ENCODE measurements at places on chromosomes 2 and 18.

- no peak for DNase-seq
Observed at GRCh38 chr2:108244667-108245414, 5.1 kb downstream of the SULT1C3 start.

- no peak for DNase-seq
Observed at GRCh38 chr2:134389381-134389780, 135.5 kb downstream of the MGAT5 start.

DNA sequence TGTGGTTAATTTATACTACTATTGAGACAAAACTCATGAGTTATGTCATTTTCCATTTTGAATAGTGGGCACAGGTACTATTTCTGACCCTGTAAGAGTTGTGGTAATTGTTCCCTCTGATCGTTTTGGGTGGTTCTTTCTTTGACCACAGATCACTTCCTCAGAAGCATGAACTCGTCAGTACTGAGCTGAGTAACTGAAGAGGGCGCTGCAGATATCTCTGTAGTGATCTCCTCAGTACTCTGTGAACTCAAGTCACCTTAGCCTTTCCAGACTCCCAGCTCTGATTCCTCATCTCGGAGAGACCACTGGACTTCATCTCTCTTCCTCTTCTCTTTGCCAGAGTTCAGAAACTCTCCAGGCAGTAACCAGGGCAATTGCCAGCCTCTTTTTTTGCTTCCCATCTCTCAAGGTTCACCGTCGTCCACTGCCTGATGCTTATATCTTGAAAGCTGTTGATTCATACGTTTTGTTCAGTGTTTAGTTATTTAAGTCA, 9.4 kb upstream of the IL1RL1 start:
- no peak for DNase-seq

DNA sequence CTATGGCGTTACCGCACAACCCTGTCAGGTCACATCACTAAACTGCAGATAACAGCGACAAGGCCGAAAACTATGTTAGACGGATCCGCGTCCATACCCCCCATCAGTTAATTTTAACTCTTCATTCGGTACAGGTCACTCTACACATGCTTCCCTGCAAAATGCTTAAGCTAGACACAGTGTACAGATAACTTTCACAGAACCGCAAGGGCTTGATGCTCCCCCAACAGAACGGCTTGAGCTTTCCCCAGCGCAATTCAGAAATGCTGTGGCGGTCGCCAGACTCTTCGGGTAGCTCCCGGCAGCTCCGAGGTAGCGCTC, 283 bp upstream of the RBBP8 start:
- DNase-seq: no peak

- DNase-seq: no peak
Observed at GRCh38 chr2:216687646-216688045, 7.7 kb downstream of the IGFBP5 start.

DNA sequence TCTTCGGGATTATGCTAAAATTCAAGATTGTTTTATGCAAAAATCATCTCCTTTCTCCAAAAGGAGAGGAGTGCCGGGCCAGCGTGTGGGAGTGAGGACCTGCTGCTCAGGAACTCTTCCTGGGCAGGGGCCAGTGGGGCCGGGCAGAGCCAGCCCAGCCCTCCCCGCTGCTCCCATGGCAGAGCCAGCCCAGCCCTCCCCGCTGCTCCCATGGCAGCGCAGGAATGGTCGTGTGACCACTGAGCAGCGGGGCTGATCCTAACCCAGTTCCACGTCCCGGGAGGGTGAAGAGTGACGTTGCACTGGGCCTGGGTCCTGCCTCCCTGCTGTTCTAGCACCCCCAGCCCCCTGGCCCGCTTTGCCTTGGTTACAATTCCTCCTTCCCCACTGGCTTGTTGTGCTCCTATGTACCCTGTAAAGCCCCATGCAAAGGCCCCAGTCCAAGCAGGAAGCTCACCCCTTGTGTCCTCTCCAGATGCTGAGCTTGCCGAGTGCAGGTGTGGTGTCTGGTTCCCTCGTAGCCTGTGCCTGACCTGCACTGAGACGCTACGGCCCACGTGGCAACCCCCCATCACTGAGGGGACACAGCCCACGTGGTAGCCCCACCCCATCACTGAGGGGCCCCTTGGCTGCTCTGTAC, 11.4 kb upstream of the NEU4 start:
- no peak for DNase-seq

- DNase-seq: no peak
Observed at GRCh38 chr2:75074708-75075107, 116.3 kb downstream of the POLE4 start.

DNA sequence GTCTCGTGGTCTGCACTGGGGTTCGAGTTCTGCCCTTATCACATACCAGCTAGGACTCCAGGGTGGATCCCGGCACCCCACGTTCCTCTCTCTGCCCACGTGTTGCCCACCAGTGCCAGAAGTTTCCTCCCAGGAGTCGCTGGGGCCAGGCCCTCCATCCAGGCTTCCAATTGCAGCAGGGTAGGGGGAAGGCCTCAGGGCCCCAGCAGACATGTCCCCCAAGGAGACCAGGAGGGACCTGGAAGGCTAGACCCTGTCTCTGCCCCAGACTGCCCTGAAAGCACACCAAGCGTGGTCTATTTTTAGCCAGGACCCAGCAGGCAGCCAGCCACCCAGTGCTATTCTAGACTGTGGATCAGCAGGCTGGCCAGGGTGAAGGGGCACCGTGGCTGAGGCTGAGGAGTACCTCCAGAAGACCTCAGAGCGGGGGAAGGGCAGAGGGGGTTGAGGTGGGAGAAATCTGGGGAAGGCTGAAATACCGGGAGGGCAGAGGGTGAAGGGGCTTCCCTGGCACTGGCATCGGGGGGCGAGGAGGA, 18.8 kb upstream of the TNS1 start:
- no peak for DNase-seq

GRCh38 chr2:32262105-32262504, 2.6 kb downstream of the NLRC4 start:
- DNase-seq: no peak

- no peak for DNase-seq
Observed at GRCh38 chr2:2762913-2763312, 431.8 kb upstream of the MYT1L start.

DNA sequence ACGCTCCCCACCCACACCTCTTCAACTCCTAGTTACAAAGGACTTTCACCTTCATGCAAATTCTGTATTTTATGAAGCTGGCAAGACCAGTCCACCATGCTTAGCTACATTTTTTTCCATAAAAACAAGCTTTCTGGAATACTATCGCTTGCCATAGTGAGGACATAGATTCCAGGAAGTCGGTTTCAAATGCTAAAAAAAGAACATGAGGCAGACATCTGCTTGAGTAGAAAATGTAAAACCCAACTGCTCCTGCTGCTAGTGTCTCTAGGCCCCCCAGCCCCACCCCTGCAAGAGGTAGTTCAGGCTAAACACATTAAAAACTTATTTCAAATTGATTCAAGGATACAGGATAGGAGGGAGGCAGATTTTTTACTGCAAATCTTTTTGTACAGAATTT, 148.9 kb downstream of the SMAD2 start:
- DNase-seq: no peak

GRCh38 chr2:208074610-208075356, 49.5 kb upstream of the PLEKHM3 start:
- no peak for DNase-seq

DNA sequence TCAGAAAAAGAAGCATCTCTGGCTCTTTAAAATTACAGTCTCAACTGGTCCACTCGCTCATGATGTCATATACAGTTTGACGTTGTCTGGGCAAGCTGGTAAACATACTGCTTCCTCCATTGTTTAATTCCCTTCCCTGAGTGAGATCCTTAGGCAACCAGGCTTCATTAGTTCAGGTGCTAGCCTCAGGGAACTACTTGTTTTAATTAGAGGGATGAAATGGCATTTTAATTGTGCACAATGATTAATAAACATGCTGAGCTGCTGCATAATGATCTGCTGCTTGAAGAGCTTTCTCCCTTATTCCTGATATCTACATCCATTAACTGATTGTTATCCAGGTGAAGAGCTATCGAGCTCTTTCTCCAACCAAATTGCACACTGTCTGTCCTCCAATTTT, 195.6 kb upstream of the ETAA1 start:
- DNase-seq: no peak

GRCh38 chr18:58998401-58999203, 133.9 kb downstream of the ZNF532 start:
- DNase-seq: no peak

GRCh38 chr2:206736935-206737334, 18.7 kb upstream of the DYTN start:
- DNase-seq: no peak

- DNase-seq: no peak
Observed at GRCh38 chr18:49041435-49042245, 90.9 kb upstream of the SMAD7 start.

DNA sequence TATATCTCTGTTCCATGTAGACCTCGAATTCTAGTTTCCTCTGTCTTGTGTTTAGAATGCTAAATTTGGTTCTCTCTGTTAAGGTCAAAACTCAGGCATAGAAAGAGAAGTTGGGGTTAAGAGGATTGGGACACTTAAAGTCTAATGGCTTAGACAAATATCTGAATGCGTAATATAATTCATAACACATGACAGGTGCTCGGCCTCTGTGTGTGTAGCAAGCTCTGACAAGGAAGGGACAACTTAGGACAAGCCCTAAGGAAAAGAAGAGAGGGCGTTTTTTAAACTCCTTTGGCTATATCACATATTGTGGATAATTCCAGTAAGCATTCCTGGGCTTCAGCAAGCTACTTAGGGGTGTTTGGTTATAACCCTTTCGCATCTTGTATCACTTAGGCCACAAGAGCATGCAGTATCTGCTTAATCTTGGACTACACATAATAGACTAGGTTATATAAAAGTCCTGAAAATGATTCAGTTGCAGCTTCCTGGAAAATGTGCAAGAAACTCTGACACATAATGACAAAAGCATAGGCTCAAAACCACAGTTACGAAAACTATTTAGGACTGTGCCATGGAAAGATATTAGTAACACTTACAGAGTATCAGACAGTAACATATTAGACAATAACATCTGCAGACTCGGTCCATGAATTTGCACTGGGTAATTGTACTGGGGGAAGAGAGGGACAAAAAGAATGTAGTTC, 16.1 kb upstream of the CREB1 start:
- no peak for DNase-seq

DNA sequence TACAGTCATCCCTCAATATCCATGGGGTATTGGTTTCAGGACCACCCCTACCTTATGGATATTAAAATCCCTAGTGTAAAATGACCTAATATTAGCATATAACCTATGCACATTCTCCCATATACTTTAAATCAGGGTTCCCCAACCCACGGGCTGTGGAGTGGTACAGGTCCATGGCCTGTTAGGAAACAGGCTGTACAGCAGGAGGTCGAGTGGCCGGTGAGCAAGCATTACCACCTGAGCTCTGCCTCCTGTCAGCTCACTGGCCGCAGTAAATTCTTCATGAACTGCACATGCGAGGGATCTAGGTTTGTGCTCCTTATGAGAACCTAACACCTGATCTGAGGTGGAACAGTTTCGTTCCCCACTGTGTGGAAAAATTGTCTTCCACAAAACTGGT, 73.8 kb downstream of the RIF1 start:
- no peak for DNase-seq

GRCh38 chr18:28115149-28115550, 61.8 kb downstream of the CDH2 start:
- no peak for DNase-seq

- no peak for DNase-seq
Observed at GRCh38 chr2:181036848-181037603, 56.6 kb downstream of the UBE2E3 start.

DNA sequence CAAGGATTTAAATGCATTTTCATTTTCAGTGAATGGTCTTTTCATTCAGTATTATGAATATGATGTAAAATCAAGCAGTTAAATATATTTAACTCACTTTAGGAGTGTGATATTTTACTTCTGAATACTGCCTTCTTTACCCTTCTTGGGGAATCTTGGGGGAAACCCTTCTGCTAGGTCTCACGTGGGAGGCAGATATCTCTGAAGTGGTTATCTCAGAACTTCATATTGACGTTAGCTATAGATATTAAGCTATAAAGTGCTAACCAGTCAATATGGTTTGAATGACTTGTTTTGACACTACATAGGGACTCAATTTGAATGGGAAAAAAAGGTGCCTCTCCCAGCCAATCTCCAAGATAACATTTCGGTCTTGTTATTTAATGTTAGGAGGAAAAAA, 9.8 kb downstream of the REL start:
- DNase-seq: no peak

DNA sequence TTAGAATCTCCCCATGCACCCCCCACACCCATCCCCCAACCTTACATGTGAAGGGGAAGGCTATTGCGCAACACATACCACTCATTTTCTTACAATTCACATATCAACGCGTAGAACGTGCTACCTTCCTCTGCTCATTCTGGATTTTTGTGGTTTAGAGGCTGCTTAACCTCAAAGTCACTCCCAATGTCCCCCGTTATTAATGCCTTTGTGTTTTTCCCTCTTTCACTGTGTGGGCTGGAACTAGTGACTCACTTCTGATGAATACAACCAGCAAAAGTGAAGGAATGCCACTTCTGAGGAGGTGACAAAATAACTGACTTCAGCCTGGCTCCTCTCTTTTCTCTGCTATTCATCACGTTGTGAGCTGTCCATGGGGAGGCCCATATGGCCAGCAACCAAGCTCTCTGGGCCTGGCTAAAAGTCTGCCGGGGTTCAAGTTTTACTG, 342.5 kb upstream of the NXPH2 start:
- DNase-seq: no peak

GRCh38 chr2:95310651-95311050, 13.5 kb downstream of the KCNIP3 start:
- DNase-seq: no peak

GRCh38 chr2:19361325-19361990, 3.0 kb upstream of the OSR1 start:
- DNase-seq: no peak

DNA sequence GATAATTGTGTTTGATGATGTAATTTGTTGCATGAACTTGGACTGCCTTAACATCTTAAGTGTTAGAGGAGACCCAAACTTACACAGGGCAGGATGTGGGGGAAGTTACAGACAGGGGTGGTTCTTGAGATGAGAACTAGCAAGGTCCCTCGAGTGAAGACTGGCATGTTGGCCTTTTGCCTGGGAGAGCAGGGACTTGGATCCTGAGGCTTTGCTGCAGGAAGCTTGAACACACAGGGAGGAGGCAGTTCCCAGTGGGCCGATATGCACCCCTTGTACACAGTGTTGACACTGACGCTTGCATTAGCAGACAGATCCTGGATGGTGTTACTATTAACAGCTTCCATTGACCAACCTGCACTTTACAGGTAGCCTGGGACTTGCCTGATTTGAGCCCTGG, 47.5 kb downstream of the CHRNA1 start:
- DNase-seq: no peak

- no peak for DNase-seq
Observed at GRCh38 chr18:50111398-50111797, 83.5 kb downstream of the MYO5B start.

DNA sequence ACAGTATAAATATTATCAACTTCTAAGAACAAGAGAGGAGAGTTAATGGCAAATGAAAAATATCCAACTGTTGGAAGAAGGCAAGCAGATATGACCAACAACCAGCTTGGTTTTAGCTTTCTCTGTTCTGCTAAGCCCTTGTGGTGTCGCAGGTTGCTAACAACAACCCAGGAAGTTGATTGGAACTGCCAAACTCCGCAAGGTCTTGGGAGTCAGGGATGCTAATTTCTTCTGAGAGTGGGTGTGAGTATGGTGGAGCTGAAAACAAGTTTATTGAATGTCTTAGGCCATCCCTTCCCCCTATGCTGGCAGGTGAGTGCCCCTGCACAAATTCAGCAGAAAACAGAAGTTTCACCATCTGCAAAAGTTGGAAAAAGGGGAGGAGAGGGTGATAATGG, 17.5 kb downstream of the BZW1 start:
- no peak for DNase-seq

Data from stimulated activated CD4-positive, alpha-beta T cell treated with anti-CD3 and anti-CD28 coated beads, Interleukin-1b, Interleukin-23, amount 100 ng/mL, for 1 hour (primary cell).